ENCODE measurements at places on chromosomes 6 and 20.
A peak's percentile ranks its signal among the peaks of the same experiment; 100 is the strongest.

GRCh38 chr6:6125495-6125894, 118.8 kb upstream of the NRN1 start:
- DNase-seq, result no peak

GRCh38 chr20:17225851-17226409, 910 bp upstream of the PCSK2 start:
- DNase-seq, result no peak

DNA sequence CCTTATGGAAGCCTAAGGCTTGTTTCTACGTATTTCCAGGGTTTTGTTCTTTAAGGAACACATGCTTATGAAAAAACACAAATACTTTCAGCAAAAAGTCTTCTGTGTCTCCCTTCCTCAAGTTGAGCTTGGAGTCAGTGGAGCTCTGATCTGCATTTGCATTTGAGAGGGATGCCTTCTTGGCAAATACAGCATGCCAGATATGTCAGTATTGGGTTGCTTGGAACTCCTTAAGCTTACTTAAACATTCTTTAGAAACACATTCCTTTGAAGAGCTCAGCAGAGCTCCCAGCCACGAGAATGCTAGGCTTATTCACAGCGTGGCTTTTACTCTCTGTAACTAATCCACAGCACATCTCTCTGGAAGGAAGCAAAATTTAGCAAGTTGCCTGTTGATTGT, 68.3 kb downstream of the ANKRD6 start:
- DNase-seq, result no peak

DNA sequence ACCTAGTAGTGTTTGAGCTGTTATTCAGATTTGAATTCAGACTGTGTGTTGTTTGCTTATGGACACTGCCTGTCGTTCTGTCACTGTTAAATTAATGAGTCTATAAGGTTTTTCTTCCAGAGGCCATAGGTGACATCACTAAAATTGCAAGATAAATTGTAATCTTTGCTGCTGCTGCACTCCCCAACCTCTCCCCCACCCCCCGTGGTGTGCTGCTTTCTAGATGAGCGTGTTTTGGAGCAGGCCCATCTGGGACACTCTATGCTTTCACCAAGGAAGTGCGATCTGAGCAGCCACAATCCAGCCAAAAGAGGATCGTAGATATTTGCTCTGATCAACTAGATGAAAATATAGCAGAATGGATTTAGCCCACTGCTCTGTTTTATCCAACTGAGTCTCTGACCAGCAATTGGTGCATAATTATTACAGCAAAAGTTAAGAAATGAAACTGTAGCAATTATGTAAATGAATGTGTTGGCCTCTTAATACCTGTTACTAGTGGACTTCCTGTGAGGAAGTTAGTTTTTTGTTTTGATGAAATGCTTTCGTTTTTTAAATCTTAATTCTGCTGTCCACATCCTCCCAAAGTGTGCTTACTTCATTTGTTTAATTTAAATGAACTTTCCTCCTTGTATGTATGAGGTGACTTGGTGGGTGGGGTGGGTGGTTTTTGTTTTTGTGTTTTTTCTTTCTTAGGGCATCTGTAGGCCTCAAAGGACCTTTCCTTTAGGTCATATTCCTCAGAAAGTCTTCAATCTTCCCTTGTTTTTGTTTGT, 58.1 kb downstream of the RPRD1B start:
- no peak for DNase-seq

DNA sequence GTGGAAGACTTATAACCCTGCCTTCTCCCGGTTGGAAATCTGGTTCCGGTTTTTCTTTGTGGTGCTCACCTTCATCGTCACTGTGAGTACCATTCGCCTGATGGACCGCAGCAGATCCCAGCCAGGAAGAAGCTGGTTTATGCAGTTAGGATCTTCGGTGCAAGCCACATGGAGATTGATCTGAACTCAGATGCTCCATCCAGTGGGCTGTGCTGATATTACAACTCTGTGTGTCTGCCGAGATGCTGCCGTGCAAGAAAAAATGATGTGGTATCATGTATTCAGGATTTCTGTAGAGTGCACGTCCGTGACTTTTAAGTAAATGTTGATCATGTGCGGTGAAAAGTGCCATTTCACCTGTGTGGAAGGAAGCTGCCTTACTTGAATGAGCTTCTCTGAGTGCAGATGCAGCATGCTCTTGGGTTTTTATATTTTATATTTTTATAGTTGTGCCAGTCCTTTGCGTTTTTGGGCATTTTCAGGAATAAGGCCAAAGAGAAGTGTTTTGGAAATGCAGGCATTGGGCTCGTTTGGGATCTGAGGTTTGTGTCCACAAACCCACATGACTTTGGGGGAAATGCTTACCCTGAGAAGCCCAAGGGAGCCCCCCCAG, 39.2 kb downstream of the DYNLT1 start:
- peak; percentile 81 for DNase-seq

- no peak for DNase-seq
These were observed 229.1 kb downstream of the NFATC2 start for GRCh38 chr20:51313358-51313827.

GRCh38 chr20:19212821-19213502, 520 bp downstream of the SLC24A3 start:
- peak; percentile 23 for DNase-seq

GRCh38 chr20:23119456-23120216, 33.5 kb upstream of the CD93 start:
- no peak for DNase-seq

- peak; percentile 41 for DNase-seq
These were observed 1.4 kb downstream of the GFOD1 start for GRCh38 chr6:13485923-13486562.

DNA sequence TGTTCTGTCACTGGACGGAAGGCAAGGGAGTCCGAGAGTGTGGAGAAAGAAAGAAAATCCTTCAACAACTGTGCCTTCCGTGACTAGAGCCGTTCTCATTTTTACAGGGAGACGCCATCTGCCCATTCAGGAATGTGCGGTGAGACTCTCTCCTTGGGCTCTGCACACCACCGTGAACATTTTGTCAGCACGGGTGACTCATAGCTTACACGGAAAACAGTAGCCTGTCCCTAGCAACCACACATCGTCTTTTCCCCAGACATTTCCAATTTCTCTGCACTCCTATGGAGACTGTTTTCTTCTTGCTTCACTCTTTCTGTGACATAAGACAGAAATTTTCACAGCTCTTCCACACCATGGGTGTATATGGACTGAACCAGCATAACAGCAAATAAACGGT, 55.1 kb downstream of the TBXT start:
- no peak for DNase-seq

GRCh38 chr6:32615885-32616532, 21.2 kb upstream of the HLA-DQA1 start:
- no peak for DNase-seq

GRCh38 chr6:165404296-165404695, 94.9 kb upstream of the C6orf118 start:
- DNase-seq, result no peak

- no peak for DNase-seq
These were observed 603.5 kb upstream of the CITED2 start for GRCh38 chr6:139977887-139978332.

GRCh38 chr6:149239573-149240209, 77.8 kb upstream of the TAB2 start:
- no peak for DNase-seq

- DNase-seq, result no peak
These were observed 176.9 kb downstream of the FOXA2 start for GRCh38 chr20:22407237-22408193.

DNA sequence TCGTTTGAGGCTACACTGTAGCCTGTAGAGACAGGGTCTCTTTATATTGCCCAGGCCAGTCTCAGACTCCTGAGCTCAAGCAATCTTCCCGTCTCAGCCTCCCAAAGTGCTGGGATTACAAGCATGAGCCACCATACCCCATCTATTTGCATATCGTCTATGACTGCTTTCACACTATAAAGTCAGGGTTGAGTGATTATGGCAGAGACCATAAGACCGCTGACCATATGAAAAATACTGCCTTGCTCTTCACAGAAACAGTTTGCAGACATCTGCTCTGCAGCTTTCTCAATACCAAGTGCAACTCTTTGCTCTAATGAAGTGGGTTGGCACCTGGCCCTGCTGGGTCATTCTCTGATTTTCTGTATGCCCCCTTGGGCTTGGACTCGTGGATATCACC, 79.5 kb upstream of the PAK5 start:
- DNase-seq, result no peak

DNA sequence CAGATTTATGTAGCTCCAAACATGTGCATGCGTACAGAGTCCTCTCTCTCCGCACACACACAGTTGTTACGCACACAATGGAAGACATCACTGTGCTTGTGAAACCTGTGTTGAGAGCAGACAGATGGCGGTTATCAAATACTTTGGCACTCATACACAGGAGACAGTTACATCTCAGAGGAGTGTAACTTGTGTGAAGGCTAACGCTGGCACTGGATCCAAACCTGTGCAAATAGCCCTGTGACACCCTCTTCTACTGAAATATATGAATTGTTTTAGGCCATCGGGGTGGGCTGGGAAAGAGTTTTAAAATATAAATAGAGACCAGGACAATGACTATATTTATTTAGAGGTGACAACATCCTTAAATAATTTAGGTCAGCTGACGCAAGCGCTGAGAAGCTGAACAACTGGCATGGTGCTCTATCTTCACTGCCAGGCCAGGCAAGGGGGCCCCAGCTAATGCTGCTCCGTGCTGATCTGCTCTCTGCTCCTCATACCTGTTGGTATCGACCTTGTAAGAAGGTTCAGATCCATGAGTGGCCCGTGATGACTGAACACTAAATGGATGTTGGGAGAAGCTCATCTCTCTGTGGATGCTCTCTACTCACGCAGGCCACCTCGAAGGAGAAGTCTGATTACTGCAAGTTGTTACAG, 69.4 kb downstream of the FOXC1 start:
- DNase-seq, result no peak

GRCh38 chr6:3426927-3427686, 29.7 kb downstream of the SLC22A23 start:
- no peak for DNase-seq

DNA sequence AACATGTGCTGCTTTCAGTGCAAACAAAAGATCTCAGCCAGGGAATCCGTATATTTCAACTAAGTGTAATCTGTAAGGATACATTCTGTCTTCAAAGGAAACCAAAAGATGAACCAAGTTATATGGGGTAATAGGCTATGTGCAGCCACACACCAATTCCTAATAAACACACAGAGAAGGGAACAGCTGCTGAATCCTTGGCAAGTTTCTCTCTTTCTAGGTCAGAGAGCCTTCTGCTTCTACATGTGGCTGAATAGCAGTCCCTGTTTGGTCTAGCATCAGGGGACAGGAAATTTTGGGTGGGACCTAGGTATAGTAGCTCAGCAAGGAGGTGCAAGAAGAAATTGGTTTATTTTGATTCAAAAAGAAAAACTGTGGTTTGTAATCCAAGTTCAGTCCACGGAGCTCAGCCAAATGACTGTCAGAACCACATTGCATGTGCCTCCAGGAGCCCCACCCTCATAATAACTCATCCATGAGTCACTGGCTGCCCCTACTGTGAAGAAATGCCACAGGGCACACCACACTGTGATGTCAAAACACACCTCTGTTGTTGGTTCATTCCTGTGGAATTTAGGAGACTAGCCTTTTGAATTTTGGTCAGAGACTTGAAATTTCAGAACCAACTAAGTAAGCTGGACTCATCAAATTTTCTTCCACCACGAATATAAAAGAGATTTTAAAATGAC, 21.1 kb downstream of the SPTLC3 start:
- DNase-seq, result no peak

- no peak for DNase-seq
These were observed 18.9 kb downstream of the WRNIP1 start for GRCh38 chr6:2784061-2784460.

- DNase-seq, result no peak
These were observed 92.6 kb downstream of the MAP3K7 start for GRCh38 chr6:90494067-90494780.

DNA sequence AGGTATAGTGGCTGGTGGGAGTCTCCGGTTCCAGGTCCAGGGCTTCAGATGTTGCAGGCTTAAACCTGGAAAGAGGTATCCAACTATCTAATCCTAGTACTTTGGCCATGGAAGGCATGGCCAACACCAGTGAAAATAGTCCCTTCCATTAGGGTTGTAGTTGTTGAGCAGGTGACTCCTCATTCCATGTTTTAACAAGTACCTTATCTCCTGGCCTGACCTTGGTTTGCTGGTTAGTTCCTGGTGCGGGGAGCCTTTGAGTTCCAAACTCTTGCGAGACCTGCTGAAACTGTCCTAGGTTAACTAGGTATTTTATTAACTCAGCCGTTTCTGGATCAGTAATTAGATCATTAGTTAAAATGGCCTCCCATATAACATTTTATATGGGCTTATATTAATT, 165.1 kb upstream of the PROKR2 start:
- DNase-seq, result no peak

GRCh38 chr6:16343593-16343992, 105.2 kb downstream of the GMPR start:
- DNase-seq, result no peak

- no peak for DNase-seq
These were observed 2.2 kb downstream of the PNISR start for GRCh38 chr6:99422912-99423311.

DNA sequence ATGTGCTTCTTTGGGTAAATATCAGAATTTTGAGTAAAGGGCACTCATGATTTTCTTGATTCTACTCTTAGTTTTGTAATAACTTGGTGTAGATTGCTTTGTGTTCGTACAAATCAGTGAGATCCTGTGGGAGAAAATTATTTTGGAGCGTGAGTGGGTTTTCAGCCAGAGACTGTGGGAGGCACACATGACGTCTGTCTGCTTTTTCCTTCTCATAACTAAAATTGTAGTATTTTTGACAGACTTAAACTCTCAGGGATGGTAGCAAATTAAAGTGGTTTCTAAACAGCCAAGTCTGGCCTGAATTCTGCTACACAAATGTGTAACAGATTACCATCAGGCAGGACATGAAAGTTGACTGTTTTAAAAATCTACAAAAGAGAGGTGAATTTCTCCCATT, 222.6 kb downstream of the OTOR start:
- DNase-seq, result no peak

DNA sequence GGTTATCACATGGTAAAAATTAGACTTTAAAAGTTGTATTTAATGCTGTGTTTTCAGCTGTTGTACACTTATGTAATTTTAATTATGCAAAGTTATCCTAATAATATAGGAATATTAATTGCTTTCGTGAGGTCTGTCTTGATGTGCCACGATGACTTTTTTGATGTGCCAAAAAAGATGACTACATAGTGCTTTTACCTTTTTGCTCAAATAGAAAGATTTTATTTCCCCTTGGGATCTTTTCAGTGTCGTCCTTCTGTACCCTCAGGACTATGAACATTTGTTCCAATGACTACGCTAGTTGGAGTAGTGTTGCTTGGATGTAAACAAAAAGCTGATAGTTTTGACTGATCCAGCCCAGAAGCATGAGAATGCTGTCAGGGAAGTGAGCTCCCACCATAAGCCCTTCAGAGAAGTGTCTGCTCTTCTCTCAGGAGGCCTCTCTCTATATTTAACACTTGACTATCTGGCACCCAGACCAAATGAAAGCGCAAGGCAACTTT, 1.2 kb upstream of the CD164 start:
- no peak for DNase-seq

GRCh38 chr20:57496592-57496991, 28.3 kb downstream of the CTCFL start:
- DNase-seq, result no peak

DNA sequence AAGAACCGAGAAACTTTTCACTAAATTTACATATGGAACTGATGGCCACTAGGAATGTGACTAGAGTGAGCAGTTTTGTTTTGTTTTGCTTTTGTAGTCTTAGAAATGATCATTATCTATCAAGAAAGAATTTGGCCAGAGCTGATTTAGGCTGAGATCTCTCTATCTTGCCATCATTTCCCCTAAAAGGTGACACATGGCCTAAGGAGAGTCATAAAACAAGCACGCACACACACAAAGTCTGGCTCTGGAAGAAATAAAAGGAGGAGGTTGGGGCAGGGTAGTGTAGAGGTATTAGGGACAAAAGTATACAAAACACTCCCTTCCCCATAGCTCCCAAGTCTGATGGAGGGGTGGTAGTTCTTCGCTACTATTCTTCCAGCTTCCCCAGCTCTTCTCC, 56.4 kb downstream of the RIPOR2 start:
- DNase-seq, result no peak

Data from pons (tissue), 1 donor.